SW 1271 (cell line): ENCODE measurements at places on chromosomes 16 and 17.
A peak's percentile ranks its signal among the peaks of the same experiment; 100 is the strongest.

DNA sequence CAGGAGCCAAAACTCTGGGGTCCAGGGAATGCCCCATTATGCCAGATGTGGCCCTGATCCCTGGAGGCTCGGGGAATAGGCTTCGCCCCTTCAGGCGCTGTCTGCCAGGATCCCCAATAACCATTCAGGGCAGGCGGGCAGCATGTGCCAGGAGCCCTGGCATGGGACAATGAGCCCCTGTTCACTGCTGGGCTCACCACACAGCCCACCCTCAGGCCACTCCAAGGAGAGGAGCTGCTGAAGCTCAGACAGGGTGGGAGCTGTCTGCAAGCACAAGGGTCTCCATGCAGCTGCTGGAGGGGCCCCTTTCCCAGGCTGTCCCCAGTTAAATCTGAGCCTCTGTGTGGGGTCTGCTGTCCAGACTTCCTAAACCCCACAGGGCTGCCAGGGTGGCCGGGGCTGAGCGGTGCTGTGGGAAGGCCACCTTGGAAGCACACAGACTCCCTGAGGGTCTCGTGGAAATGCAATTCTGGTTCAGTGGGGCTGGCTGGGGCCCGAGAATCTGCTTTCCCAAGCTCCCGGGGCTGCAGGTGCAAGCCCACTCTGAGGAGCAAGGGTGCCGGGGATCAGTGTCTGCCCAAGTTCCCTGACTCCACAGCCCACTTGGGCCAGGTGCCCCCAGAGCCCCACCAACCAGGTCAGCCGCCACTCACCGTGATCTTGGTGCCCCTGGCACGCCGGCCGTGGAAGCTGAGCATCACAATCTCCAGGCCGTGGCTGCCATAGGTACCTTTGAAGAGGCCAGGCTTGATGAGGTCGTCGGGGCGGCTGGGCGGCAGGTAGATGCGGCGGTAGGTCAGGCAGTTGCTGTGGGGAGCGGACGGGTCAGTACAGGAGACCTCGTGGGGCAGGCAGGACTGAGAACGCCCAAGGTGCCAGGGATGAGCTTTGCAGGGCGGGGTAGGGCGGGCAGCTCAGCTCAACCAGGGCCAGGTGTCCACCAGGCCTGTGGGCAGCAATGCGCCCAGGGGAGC, 17.7 kb upstream of the C16orf95 start:
- DNase-seq = no peak

DNA sequence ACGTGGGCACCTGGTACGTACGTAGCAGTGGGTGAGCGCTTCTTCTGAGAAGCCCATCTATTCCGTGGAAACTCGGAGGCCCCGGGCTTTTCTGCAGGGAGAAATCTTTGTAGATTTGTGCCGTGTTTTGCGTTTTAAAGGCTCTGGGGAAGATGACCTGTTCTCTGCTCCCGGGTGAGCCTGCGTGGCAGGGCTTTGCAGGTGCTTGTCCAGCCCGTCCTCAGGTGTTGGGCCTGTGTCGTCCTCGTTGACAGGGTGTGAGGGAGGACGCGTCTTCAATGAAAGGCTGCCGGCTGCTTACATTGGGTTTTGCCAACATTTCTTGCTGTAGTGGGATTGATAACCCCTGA, 87.5 kb upstream of the ZNF750 start:
- DNase-seq = no peak

GRCh38 chr16:1420111-1420539, 422 bp downstream of the UQCC4 start:
- DNase-seq = no peak

- no peak for DNase-seq
These were observed 863 bp downstream of the ADPRM start for GRCh38 chr17:10698096-10698818.

- DNase-seq = no peak
These were observed 83.7 kb upstream of the ZNF750 start for GRCh38 chr17:82923366-82924113.

DNA sequence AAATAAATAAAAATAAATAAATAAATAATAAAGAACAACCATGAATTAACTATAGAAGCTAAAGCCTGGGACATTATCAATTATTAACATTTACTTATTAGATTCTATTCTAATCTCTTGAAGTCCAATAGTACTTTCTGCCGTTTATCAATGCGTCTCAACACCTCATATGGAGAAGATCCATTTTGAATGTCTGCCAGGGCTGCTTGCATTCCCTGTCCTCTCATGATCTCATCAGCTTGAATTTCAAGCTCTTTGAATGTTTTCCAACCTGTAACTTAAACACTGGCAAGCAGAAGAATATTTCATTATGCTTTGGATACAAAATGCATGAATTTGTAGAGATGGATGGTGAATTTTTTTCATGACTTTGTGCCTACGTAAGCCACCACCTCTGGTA, 191.9 kb upstream of the ANKFN1 start:
- DNase-seq = no peak

DNA sequence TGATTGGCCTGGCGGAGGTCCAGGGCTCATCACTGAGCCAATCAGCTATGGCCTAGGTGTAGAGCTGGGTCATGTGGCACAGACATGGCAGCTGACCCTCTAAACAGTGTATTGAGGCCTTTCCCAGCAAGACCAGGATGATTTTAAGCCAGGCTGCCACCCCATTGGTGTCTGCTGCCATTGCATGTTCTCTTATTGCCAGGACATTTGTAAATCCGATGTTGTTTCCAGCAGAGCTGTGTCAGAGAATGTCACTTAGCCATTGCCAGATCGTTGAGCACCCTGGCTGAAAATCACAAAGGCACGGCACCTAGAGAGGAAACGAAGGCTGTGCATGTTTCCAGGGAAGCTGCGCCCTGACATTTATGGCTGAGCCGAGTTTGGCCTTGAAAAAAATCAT, 33.4 kb downstream of the RBFOX1 start:
- DNase-seq = no peak

GRCh38 chr17:68456339-68457167, 743 bp downstream of the WIPI1 start:
- DNase-seq = peak; percentile 72

GRCh38 chr17:5211458-5211857, 19.8 kb upstream of the ZNF594 start:
- no peak for DNase-seq

DNA sequence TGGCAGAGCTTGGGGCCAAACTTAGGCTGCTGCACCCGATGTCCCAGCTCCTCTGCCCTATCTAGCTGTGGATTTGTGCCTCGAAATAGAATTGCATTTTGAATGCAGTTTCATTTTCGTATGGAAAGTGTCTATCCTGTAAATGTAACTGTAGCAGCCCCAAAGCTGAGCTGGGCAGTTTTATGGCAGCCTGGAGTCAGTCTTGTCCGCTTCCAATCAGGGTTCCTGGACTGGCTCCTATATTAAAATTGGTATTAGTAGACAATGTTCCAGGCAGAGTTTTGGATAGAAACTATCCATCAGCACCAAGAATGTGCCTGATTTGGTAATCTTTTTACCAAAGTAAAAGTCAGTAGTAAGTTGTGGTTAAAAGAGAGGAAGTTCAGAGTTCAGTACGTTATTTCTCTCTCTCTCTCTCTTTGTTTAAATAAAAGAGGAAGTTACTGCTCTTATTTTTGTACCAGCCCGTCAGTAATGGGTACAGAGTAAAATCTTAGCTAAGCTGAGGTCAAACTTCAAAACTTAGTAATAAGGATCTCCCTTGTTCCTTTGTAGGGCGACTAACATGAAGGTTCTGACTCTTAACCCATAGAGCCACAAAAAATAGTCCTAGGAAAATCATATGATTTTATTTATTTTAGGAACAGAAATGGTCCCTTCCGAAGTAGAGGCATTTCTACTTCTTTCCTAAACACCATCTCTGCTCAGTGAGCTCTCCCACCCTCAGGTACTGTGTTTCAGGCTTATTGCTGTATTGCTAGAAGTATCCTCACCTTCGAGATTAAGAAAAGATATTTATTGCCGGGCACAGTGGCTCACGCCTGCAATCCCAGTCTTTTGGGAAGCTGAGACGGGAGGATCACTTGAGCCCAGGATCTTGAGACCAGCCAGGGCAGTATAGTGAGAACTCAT, 28.0 kb downstream of the PRKCB start:
- no peak for DNase-seq

DNA sequence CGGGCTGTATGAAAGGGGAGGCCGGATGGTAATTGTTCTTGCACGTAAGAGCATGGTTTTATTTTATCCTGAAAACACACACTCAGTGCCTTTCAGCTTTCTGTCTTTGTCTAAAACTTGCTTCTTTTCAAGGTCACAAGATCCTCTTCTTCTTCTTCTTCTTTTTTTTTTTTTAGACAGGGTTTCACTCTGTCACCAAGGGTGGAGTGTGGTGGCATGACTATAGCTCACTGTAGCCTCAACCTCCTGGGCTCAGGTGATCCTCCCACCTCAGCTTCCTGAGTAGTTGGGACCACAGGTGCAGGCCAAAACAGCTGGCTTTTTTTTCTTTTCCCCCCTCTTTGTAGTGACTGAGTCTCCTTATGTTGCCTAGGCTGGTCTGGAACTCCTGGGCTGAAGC, 15.9 kb upstream of the ZNF629 start:
- DNase-seq = no peak

GRCh38 chr16:65445313-65446260, 323.7 kb upstream of the CDH11 start:
- no peak for DNase-seq

DNA sequence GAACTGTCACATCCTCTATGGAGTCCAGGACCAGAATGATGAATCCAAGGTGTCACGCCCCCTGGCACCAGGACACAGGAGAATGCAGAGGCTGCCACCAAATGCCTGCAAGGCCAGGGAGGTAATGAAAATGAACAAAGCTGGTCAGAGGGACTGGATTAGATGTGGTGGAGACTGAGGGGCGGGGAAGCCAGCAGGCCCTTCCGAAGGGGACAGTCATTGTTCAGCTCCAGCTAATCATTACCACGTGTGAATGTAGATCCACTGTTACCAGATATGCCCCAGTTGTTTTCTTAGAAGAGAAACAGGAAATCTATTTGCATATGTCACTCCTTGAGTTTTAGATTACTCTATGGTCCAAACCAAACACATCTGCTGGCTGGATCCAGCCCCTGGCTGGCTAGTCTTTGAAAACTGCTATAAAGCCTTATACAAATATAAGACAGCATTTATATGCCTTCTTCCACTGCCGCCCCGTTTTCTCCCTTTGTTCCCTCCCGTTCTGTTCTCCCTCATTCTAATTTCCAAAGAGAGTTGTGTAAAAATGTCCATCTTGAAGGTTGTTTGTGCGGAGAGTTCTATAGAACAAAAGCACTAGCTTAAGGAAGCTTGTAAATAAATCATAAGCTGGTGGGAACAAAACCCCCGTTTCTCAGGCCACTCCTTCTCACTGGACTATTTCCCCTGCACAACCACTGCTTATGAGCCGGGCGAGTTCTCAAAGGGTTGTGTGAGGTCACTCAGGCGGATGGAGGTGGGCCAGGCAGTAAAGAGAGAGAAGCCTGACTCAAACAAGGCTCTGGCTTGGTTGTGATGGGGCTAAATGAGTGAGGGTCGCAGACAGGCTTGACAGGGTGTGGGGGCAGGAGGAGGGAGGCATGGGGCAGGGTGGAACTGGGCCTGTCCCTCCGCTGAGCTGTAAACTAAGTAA, 14.2 kb downstream of the CRYM start:
- no peak for DNase-seq

GRCh38 chr17:56157845-56158244, 4.6 kb downstream of the ANKFN1 start:
- no peak for DNase-seq

DNA sequence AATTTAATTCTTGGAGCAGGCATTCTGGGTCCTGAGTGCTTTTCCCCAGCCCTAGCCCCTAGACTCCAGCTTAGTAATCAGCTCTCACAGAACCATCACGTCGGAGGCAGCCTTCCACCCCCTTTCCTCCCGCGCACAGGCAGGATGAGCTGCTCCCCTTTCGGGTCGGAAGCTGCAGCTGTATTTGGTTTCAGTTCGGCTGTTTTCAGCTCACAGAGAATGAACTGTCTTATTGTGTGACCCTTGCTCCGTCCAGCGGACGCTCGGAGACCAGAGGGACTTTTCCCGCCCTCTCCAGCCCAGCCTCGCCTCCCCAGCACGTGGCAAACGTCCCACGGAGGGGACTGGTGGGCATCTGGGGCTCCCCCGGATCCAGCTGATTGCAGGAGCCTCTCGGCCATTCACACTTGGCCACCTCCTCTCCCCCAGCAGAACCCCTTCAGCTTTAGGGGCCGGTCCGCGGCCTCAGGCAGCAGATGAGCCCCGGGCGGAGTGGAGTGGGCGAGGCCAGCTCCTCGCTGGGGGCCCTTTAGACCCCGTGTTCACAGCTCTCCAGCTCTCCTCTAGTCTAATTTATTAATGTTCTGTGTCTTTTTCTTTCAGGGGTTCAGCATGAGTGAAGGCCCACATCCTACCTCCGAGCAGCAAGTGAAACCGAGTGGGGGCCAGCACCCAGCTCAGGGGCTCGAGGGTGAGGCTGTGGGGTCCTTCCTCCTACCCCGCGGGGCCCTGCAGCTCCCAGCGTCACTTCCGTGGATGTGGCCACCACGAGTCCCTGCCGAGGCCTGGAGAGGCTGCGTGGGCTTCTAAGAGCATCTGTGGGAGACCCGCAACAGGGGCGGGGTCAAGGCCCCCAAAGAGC, 863 bp upstream of the UTS2R start:
- no peak for DNase-seq

DNA sequence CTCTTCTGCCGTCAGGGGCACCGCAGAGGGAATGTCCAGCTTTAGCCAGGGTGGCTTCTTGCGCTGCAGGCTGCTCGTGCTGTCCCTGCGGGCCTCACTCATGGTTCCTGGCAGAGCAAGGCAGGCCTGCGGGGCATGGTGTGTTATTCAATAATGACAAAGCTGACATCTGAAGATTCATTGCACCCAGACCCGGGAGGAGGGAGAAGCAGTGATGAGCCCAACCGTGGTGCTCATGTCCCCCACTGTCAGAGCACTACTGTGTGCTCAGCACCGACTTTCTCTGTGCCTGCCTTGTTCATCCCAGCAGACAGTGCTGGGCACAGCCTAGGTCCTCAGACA, 7.5 kb downstream of the RHBDF1 start:
- no peak for DNase-seq

DNA sequence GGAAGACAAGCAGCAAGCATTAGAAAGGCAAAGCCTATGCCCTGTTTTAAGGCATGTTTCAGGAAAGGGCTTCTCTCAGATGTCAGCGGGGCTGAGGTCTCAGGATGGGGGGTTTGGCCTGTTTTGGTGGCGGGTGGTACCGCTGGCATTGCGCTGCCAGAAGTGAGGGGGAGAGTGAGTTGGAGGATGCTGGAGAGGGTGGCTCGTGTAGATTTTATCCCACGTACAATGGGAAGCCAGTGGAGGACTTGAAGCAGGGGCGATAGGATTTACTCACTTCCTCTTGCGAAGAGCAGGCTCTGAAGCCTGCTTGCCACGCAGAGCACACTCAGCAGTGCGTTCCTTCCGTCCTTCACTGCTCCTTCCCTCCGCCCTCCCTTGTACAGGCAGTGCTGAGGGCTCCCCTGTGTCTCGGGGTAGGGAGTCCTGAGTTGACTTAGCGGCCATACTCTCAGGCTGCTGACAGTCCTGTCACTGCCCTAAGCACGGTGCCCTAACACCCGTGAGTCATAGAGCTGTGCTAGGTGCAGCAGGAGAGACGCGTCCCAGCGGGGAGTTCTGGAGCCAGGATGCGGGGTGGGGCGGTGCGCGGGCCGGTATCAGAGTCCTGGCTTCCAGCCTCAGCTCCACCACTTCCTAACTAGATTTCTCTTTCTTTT, 113.1 kb downstream of the SNX29 start:
- no peak for DNase-seq
